ENCODE measurements at places on chromosomes 12 and 14.

DNA sequence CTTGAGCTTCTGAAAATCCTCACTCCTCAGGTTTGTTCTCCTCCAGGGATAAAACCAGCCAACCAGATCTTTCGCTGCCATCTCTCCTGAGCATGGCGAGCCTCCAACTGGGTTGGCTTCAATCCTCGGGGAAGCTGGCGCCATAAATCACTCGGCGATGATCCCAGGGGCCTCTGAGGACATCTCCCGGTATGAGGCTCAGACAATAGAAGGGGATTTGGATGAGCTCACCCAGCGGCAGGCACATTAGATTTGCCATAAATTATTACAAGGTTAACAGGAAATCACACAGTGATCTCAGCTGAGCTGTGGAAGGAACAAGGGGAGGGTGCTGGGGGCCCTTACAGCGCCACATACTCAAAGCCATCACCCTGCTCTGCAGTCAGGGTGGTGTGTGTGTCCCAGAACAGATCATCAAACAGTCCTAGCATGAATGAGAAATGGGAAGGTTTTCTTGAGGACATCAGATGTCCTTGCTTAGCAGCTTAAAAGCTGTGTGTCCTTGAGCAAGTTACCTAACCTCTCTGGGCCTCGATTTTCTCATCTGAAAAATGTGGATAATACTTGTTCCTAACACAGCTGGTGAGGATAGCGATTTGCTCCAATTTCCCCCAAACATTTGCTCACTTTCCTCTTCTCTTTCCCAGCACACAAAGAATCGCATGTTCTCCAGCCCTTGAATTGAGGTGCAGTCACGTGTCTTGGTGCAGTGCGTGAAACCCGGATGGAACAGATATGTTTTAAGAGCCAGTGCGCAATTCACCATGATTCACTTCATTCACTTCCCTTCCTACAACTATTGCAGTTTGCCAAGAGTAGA, 142.8 kb downstream of the SCARB1 start:
- DNase-seq, result peak; percentile 75

DNA sequence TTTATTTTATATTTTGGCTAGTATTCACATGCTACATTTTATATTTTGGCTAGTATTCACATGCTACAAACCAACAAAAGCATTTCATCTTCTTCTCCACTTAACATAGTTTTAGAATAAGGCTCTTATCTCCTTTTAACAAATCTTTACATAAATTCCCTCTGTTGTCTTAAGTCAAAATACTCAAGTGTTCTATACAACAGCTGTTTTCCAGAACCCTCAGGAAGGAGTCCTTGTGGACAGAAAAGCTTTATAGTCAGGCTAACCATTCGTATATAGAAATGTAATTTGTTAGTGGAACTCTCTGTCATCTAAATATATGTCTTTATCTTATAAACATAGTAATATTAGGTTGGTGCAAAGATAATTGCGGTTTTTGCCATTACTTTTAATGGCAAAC, 191.0 kb upstream of the FLRT2 start:
- no peak for DNase-seq

DNA sequence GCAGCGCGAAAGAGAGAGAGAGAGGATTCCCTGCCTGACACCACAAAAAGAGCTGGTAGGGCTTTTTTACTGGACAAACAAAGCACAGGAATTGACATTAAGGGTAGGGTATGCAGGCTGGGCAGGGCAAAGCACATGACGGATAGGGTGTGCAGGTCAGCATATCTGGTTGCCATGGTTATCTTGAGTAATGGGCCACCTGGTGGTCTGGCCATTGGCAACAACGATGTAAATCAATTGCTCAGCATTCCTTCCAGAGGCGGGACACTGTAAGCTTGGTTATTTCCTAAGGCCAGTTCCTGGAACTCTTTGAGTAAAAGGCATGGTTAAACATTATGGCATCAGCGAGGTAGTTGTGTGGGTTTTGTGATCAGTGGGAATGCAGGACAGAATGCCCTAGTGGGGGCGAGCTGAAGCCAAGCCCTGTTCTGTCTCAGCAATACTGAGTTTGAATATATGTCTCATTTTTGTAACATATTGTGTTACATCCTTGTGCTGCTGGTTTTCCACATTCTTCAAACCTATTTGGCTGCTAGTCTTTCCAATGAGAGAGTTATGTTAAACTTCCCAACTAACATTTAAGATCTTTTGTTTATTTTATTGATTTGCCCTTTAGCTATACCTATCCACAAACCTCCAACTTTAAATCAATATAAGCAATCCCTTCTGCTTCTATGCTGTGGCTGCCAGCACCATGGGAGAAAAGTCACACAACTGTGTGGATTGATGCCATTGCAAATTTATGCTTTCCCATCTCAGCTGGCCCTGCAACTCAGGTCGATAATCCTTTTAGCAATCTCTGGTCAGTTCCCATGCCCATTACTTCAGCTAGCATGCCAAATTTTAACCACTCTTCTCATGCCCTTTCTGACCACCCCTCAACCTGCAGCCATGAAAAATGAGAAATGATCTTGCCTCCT, 396.7 kb upstream of the PDE3A start:
- peak; percentile 31 for DNase-seq

GRCh38 chr12:31339831-31340622, 14.1 kb upstream of the SINHCAF start:
- no peak for DNase-seq

- DNase-seq, result no peak
These were observed 41.9 kb upstream of the BDKRB2 start for GRCh38 chr14:96162741-96163140.

GRCh38 chr12:80195074-80195726, 95.9 kb downstream of the OTOGL start:
- peak; percentile 68 for DNase-seq
